ENCODE measurements at places on chromosomes 6 and 20.

GRCh38 chr6:13233106-13233505 lies 95.2 kb downstream of the TBC1D7 start:
- no peak for DNase-seq

- DNase-seq: no peak
These were observed 37.6 kb downstream of the SLC2A10 start for GRCh38 chr20:46746956-46747526.

DNA sequence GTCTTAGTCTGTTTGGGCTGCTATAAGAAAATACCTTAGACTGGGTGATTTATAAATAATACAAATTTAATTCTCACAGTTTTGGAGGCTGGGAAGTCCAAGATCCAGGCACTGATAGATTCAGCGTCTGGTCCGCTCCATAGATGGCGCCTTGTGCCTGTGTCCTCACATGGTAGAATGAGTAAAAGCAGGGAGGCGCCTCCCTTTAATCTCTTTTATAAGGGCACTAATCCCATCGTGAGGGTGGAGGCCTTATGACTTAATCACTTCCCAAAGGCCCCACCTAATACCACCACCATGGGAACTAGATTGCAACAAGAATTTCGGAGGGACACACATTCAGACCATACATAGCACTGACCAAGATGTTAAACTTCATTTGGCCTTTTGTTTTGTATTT lies 91.2 kb upstream of the TMEM181 start:
- no peak for DNase-seq

- DNase-seq: no peak
These were observed 356.2 kb downstream of the GJA1 start for GRCh38 chr6:121791396-121792315.

- DNase-seq: peak; percentile 79
These were observed 588 bp upstream of the ACSS2 start for GRCh38 chr20:34875642-34876405.

GRCh38 chr6:32744776-32745175 lies 3.6 kb downstream of the HLA-DQA2 start:
- DNase-seq: no peak

DNA sequence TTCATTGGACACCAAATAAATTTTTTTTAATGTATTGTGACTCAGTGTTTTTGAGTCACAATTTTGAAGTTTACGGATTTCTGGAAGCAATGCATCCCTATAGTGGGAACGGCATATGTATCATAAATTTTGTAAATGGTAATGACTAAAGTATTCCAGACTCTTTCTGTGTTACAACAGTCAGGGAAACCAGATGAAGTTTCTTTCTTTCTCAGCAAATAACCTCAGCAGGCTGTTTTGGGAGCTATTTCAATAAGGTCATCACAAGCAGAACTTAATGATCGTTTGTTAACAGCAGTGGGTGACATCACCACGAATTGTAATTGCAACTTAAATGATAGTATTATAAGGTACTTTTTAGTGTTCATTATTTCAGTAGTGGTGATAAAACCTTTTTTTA lies 52.0 kb downstream of the HIVEP1 start:
- no peak for DNase-seq

GRCh38 chr20:50579511-50579910 lies 69.3 kb downstream of the PTPN1 start:
- no peak for DNase-seq

DNA sequence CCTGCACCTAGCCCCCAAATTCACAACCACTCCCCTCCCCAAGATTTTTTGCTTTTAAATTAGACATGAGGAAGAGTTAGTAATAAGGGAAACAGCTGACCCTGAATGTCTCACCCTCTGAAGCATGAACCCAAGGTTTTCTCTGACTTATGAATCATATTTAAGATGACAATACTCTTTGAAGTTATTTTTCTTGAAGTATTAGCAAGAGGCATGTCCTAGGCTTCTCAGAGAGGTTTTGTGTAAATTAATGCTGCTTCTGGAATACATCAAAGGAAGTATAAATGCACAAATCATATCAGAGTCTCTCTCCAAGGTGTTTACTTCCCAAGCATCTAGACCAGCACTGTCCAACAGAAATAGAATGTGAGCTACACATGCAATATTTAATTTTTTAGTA lies 408.1 kb upstream of the MARCKS start:
- DNase-seq: no peak

Data from right kidney (tissue), 9 donors.